ENCODE measurements at places on chromosomes 7 and 10. TPM values are rescaled to one million over a fixed set of nuclear protein-coding genes. Genes with fewer than 3 reads are reported as not detected.

The AGR3 gene
- not detected for total RNA-seq

The INHBA gene
- not detected for total RNA-seq

The TRPV5 gene
- total RNA-seq: not detected

The KCNIP2 gene
- 3.5 TPM for total RNA-seq

The HTR5A gene
- total RNA-seq: not detected

The FAM20C gene
- total RNA-seq: 0.54 TPM

The GIMAP5 gene
- total RNA-seq: 0.27 TPM

The OR2A5 gene
- total RNA-seq: not detected

The NKX2-3 gene
- not detected for total RNA-seq

The TMEM176A gene
- total RNA-seq: not detected

The HIPK2 gene
- 58.2 TPM for total RNA-seq

The NAT16 gene
- not detected for total RNA-seq

The SPDYE9 gene
- total RNA-seq: not detected

The NPC1L1 gene
- not detected for total RNA-seq

The TRIM50 gene
- not detected for total RNA-seq

The STEAP4 gene
- total RNA-seq: not detected

The SYPL1 gene
- total RNA-seq: 130 TPM

The ITIH2 gene
- not detected for total RNA-seq

The CC2D2B gene
- 1.2 TPM for total RNA-seq

The SLC26A5 gene
- not detected for total RNA-seq
